ENCODE measurements at places on chromosomes 7 and 10. TPM values are rescaled to one million over a fixed set of nuclear protein-coding genes. Genes with fewer than 3 reads are reported as not detected.

The BLNK gene
- 107 TPM for total RNA-seq

The BPGM gene
- total RNA-seq, result 9.4 TPM

DNA sequence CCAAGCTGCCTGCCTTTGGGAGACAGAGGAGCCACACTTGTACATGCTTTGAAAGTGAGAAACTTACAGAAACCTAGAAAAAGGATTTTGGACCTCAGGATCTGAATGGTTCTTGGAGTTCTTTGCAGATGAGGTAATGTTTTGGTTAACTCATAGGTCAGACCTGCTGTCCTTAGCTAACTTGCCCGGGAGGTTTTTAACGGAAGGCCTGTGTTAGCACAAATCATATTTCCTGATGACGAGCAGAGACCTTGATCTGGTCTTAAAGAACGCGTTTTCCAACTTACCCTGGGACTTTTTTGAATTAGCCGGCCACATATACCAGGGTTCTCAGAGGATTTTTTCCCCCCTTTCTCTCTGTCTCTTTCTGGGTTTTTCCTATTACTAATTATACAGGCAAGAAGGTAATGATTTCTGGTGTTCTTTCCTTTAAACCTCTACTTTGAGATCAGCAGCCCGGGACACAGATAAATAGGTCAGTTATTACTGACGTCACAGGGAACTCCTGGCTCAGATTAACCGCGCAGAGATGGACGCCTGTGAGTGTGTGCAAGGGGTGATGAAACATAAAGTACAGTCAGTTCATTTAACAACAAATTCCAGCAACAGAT, 101.7 kb upstream of the KLF6 start:
- DNase-seq, result no peak

GRCh38 chr7:55534916-55535590, 37.2 kb downstream of the VOPP1 start:
- no peak for DNase-seq

- no peak for DNase-seq
These were observed 9.1 kb downstream of the MAP3K8 start for GRCh38 chr10:30443049-30443448.

- no peak for DNase-seq
These were observed 74.3 kb downstream of the AVL9 start for GRCh38 chr7:32569388-32570289.

DNA sequence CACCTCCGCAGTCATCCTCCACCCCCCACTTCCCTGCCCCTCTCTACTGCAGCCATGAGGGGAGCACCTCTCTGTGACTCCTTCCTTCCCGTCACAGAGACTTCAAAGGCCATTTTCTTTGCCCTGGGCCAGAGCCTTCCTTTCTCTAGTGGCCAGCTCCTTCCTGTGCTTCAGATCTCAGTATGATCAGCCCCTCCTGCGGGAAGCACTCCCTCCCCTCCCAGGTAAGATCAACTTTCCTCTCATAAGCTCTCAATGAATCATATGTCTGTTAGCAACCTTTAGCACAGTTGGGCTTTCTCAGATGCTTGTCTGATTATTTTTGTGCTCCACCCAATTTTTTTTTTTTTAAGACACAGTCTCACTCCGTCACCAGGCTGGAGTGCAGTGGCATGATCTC, 241.0 kb upstream of the PRSS1 start:
- no peak for DNase-seq

DNA sequence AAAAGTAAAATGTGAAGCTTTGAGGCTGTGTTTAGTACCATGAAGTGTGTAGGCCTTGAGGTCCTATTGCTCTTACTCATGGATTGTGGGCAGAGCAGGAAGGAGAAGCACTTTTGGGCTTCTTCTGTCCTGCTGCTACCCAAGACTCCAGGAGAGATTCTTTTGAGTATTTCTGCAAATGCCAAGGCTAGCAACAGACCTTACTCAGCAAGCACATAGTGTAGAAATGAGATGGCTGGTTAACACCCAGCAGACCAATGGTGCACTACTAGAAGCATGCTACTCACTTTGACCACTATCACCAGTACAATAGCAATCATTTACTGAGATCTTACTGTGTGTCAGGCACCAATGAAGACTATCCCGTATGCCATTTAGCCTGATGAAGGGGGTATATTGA, 3.2 kb downstream of the PLPP4 start:
- no peak for DNase-seq

DNA sequence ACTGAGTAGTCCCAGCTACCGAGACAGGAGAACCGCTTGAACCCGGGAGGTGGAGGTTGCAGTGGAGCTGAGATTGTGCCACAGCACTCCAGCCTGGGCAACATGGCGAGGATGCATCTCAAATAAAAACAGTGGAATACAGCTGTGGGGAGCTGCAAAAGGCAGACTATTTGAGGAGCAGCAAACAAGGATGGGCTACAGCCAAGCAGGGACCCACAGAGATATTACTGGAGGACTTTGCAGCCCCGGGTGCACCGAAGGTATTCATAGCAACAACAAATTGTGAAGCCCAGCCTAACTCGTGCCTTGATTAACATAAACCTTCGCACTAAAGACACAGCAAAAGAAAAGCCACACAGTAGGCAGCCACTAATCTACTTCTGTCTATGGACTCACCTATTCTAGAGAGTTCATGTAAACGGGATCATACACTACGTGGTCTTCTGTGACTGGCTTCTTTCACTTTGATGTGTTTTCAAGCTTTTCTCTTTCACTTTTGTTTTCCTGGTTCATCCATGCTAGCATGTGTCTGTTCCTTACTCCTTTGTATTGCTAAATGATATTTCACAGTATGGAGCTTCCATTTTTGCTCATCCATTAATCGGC, 34.0 kb downstream of the PODXL start:
- DNase-seq, result no peak

DNA sequence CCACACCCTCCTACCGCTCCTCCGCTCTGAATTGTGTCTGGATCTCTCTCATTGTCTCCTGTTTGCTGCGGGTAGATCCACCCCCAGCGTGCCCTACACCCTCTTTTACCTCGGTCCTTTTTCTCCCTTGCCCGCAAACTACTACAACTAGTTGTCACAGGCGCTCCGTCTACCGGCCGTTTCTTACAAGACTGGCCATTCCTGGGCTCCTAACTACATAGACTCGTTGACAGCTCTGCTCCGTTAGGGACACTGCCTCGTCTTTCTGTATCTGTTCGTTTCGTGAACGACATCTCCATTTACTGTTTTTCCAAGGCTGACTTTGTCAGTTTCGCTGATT, 786 bp downstream of the TAF3 start:
- no peak for DNase-seq

GRCh38 chr7:92656121-92656520, 65.9 kb upstream of the FAM133B start:
- DNase-seq, result no peak

GRCh38 chr10:3681642-3682554, 103.1 kb downstream of the KLF6 start:
- DNase-seq, result no peak

- no peak for DNase-seq
These were observed 42.1 kb downstream of the MGMT start for GRCh38 chr10:129509155-129509554.

DNA sequence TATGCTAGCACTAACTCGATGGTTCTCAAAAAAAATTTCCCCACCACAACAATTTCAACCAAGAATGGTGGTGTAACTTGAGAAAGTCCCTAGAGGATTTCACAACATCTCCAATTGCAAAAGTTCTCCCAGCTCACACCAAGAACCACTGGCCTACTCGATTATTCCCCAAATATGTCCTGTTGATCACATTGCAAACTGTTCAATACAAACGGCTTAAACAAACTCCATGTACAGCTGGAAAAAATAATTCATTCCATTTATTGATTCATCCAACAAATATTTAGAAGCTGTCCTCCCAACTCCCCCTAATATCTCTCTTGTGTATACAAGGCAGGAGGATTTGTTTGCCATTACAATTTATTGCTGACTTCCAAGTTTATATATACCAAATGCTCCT, 19.1 kb downstream of the TMEM176B start:
- no peak for DNase-seq

GRCh38 chr7:99392659-99393354, 15.6 kb downstream of the PDAP1 start:
- DNase-seq, result no peak

All from GM12878 (cell line).